Stimulated activated CD4-positive, alpha-beta T cell treated with anti-CD3 and anti-CD28 coated beads, TNF-alpha, amount 100 ng/mL, for 4 hours (primary cell): ENCODE measurements at places on chromosomes 11 and 22.

DNA sequence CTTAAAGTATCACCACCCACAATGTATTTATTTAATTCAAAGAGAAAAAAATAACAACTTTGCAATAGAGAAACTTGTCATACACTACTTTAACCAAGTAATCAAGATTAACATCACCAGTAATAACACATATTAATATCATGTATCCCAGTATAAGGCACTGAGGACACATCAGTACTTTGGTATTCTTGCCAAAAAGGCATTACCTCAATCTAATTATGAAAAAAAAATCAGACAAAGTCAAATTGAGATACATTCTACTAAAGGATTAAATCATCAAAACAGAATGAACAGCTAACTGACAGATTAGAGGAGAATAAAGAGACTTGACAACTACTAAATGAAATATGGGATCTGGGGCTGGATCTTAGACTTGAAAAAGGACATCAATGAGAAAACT, 35.8 kb upstream of the SLC17A6 start:
- DNase-seq = no peak

DNA sequence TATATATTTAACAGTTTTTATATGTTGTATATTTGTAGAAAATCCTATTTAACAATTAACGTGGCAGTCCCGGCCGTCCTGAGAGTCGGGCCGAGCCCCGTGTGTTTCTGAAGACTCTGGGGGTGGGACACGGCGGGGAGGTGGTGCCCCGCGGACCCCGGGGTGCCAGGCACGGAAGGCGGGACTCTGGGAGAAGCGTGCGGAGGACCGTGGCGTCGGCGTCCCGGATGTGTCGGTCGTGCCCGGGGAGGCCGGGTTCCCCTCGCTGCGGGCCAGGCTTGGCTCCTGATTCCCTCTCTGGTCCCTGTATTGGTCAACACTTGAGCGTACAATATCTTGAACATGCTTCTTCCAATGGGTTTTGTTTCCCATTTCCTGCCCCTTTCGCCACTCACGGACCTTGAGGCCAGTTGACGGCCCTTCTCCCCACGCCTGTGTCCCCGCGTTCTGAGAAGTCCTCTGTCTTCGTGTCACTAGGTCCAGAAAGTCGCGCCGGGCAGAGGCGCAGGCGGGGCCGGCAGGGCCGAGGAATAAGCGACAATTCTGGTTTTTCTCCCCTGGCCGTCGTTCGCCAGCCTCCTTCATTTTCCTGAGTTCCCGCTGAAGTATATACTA, 1076.7 kb downstream of the BRD1 start:
- no peak for DNase-seq

DNA sequence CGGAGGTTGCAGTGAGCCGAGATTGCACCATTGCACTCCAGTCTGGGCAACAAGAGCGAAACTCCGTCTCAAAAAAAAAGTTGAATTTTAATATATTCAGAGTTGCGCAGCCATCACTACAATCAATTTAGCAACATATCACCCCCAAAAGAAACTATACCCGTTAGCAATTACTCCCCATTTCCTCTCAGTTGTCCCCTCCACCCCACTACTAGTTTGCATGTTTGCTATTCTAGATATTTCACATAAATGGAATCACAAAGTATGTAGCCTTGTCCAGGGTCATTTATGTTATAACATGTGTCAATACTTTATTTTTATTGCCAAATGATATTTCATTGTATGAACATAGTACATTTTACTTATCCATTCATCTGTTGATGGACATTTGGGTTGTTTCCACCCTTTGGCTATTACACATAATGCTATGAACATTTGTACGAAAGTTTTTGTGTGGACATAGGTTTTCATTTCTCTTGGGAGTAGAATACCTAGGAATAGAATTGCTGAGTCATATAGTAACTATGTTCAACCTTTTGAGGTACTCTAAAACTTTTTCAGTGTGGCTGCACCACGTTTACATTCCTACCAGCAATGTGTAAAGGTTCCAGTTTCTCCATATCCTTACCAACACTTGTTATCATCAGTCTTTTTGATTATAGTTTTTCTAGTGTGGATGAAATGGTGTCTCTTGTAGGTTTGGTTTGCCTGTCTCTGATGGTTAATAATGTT, 2.2 kb downstream of the ZNF143 start:
- DNase-seq = no peak

DNA sequence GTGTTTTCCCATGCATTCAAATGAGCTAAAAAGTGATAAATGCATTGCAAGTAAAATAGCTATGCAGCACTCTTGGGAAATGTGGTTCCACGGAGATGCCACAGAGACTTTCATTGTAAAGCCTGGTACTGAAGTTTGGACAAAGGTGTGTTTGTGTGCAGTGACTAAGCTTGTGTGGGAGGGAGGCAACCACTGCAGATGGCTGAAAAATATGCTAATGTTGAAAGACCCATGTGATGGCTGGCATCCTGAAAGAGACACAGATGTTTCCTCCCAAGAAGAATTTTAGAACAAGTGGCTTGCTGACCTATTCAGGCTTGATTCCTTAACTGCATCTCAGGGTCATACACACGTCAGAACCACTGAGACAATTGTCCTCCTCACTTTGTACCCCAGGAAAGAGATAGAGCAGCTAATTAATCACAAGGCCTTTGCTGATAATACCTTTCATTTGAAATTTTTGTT, 73.8 kb downstream of the FAM76B start:
- peak; percentile 42 for DNase-seq

- DNase-seq = no peak
Observed at GRCh38 chr11:1131033-1131911, 26.5 kb upstream of the MUC5AC start.

DNA sequence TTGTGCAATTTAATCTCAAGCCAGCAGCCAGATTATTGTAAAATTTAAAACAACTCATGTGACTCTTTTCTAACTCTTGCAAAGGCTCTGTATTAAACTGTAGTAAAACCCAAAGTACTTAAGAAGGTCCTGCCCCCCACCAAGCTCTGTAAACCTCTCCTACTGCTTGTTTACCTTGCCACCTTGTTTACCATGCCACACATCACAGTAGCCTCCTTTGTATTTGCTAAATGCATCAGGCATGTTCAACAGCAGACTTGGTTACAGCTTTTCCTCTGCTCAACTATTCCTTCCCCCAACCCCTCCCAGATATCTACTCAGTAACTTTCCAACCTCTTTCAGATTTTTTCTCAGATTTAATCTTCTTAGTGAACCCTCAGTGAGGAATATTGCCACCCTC, 861.6 kb downstream of the METTL15 start:
- DNase-seq = no peak

GRCh38 chr11:83057721-83058120, 14.0 kb downstream of the RAB30 start:
- DNase-seq = no peak
